ENCODE measurements at places on chromosomes 16 and 17.

DNA sequence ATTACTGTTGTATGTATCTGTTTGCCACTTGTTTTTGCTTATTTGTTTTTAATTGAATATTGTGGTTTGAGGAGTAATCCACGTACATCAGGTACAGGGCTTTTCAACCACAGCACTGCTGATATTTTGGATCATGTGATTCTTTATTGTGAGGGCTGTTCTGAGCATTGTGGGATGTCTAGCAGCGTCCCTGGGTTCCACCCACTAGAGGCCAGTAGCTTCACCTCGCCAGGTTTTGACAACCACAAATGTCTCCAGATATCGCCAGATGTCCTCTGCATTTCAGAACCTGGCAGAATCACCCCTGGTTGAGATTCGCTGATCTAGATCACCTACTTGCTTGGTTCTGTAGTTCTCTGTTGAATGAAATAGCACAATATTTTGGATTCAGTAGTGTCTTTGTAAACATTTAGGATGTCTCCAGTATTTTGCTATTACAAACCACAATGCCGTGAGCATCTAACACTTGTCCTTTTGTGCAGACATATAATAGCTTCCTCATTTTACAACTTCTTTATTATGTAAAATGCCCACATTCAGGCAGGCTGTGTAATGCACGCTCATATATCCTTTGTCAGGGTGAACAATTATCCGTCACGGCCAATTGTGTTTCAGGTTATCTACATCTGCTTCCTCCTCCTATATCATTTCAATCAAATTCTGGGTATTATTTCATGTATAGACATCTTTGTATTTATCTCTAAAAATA is 380.3 kb downstream of the SNX29 start:
- no peak for DNase-seq

- DNase-seq, result no peak
These were observed 789.9 kb upstream of the KIF2B start for GRCh38 chr17:53032861-53033271.

DNA sequence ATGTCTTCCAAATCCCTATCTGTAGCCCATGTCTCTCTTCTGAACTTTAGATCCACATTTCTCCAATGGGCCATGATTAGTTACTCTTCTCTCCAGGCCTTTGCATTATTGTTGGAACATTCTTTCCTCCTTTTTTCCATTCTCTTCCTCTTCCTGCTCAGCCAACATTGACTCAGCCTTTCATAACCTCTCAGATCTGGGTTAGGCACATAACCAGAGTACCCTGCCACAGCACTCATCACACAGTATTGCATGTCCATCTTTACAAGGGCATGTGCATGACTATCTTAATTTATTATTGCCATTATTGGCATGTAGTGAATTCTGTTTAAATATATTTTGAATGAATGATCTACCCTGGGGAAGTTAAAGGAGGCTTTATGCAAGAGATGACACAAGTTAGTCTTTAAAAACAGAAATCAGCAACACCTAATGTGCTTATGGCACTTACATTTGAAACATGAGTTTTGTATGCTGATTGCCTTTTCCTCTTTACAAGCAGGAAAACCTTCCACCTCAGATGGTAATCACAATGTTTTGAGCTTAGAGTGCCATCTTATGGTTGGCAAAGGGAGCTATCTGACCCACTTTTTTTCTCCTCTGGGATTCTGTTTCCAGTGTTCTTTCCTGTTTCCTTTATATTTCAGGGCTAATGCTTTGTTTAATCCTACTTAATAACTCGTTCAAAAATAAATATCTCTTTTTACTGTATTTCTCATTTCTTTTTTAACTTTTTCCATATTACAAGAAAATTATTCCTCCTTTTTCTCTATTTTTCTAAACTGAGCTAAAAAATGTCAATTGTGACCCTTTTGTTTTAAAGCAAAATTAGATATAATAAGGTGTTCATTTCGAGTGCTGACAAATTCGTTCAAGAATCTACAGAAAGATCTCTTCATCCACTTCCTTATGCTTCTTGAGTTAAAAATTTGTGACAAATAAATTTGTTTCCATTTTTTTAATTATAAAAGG is 151.0 kb upstream of the RBL2 start:
- DNase-seq, result no peak

- DNase-seq, result no peak
These were observed 624.3 kb downstream of the MAF start for GRCh38 chr16:78976212-78976611.

DNA sequence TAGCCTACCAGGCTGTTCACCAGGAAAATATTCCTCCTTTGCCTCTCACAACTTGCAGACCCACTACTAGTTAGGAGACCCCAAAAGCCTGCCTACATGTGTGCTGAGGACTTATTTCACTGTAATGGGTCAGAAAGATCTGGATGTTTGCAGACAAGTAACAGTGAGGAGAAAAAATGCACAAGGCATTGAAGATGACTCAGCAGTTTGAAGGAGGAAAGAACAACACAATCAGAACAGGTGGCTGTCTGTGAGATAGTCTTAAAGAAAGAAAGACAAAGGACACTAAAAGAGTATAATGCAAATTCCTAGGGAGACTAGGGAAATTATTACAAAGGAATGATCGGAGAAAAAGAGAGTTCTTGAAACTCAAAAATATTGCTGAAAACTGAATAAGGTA is 69.0 kb downstream of the ANKFN1 start:
- no peak for DNase-seq

DNA sequence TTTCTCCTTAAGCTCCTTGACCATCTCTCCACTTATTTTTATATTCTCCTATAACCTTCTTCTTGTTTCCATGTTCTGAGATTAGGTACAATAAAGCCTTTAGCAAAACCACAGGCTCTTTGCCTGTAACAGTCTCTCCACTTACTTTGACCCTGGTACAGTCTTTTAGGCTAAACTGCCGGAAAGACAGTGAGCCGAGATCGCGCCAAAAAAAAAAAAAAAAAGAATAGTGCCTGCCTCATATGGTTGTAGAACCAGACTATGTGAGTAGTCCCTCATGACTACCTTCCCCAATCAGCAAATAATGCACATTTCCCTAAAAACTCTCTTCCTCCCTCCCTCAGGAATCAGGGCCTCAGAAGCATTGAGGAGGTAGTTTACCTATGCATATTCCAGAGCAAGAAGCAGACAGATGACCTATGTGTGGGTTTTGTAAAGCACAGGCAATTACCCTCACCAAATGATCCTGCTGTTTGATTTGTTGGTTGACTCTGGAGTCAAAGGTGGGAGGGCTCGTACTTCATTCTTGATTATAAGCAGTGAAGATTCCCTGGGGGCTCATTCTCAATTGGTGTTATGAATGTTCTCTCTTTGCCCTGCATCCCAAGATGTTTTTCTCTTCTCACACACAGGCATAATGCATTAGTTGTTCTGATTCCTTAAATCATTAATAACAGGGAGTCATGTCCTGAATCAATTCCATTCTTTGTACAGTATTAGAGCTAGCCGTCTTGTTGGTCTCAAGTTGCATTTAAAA is 8.9 kb upstream of the NME1 start:
- no peak for DNase-seq

DNA sequence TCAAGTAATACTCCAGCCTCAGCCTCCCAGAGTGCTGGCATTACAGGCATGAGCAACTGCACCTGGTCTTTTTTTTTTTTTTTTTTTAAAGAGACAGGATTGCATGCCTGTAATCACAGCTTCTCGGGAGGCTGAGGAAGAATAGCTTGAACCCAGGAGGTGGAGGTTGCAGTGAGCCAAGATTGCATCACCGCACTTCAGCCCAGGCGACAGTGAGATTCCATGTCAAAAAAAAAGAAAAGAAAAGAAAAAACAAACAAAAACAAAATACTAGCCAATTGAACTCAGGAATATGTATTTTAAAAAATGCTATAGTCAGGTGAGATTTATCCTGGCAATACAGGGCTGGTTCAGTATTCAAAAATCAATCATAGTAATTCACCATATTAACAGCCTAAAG is 117.7 kb upstream of the TMEM97 start:
- DNase-seq, result no peak

DNA sequence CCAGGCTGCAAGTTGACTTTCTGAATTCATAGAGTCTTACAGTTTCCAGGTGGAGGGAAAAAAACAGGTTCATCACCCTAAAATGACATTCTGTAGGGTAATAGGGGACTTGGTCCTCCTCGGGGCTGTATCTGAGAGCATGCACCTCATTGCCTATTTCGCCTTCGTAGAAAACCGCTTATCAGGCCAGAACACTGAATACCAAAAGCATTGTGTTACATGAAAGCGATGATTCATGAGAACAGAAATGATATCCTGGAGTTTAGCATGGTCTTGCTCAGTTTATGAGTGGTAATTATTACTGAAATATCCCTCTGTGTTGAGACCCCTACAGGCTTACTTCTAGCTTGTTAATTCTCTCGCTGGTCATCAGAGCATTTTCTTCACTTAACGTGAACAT is 61.4 kb upstream of the ARHGAP44 start:
- no peak for DNase-seq

- DNase-seq, result no peak
These were observed 90.3 kb downstream of the USP32 start for GRCh38 chr17:60301649-60302048.

GRCh38 chr16:23959752-23960072 is 123.9 kb downstream of the PRKCB start:
- no peak for DNase-seq

GRCh38 chr16:606656-607307 is 16.9 kb downstream of the RAB40C start:
- no peak for DNase-seq

DNA sequence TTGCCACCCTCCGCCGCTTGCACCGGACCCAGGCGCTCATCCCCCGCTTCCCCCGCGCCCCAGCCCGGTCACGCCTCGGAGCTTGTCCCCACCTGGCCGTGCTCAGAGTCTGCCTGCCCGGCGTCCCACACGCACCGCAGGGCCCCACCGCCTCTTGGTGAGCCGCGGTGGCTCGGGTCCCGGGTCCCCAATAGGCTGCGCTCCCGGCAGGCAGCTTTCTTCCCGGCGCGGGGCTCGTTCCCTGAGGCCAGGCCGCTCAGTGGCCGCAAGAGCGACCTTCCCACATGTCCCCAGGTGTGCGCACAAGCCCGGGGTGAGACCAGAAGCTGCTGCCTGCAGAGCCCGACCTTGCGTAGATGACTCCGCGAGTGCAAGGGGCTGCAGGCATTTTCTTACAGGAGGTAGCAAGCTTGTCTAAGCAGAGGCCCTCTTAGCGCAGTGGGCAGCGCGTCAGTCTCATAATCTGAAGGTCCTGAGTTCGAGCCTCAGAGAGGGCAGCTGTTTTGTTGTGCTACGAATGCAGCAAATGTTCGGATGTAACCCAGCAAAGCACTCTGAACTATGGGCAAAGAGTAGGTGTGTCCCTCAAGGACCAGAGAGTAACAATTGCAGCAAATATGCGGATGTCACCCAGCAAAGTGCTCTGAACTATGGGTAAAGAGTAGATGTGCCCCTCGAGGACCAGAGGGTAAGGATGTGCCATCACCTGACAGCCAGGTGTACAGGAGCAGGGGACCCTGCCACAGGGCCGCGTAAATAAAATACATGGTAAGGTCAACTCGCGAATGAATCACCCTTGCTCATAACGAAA is 15.6 kb downstream of the TLE7 start:
- no peak for DNase-seq

DNA sequence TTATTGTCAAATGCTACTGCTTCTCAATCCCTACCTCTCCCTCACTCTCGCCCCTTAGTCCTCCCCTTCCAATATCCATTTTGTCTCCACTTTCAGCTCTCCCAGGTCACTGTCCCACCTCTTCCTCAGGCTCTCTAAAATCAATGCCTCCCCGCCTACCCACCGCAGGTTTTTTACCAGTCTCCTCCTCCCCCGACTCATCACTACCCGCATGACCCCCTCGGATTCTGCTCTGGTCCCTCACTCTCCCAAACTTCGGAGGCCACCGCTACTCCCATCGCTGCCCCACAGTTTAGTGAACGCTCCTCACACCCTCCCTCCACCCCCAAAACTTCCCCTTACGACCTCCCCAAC is 513 bp downstream of the CRLF3 start:
- DNase-seq, result no peak

DNA sequence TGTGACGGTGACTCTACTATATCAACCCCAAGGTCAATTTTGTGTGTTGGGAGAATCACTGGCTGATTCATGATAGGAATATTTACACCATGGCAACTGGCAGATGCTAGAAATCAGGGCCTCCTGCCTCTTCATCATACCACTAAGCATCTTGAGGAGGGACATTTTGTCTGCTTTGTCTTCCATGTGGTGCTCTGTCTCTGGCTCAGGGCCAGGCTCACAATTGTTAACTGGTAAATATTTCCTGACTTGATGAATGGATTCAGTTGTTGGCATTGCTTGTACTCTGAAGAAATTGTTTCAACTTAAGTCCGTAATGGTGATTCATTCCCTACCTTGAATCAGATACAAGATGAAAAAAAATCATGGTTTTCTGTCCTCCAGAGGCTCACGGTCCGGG is 292.7 kb downstream of the HAPSTR1 start:
- DNase-seq, result no peak

- DNase-seq, result no peak
These were observed 863 bp downstream of the CASKIN1 start for GRCh38 chr16:2195322-2196161.

GRCh38 chr16:49859125-49859811 is 3.4 kb upstream of the ZNF423 start:
- no peak for DNase-seq

DNA sequence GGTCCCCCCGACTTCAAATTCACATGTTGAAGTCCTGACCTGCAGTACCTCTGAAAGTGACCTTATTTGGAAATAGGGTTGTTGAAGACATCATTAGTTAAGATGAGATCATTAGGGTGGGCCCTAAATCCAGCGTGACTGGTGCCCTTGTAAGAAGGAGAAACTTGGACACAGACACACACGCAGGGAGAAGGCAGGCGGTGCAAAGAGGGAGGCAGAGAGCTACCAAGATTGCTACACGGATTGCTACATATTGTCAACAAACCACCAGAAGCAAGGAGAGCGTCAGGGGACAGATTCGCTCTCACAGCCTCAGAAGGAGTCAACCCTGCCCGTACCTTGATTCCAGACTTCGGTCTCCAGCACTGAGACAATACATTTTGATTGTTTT is 6.8 kb upstream of the WBP2 start:
- DNase-seq, result no peak

- no peak for DNase-seq
These were observed 18.6 kb upstream of the PITPNM3 start for GRCh38 chr17:6574687-6575595.

DNA sequence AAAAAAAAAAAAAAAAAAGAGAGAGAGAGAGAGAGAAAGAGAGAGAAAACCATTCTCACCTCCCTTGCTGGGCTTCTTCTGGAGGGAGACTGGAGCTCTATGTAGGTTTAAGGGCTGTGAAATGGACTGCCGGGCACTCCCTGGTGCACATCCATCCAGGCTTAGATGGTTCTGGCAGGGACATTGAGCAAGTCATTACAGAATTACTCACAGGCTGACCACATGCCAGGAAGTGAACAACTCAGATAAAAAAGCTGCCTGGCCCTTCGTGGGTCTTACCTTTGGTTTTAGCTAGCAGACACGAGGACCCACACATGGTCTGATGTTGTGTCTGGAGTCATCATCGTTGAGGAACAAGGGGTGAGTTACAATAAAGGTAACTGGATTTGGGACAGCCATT is 847.4 kb upstream of the EEF2KMT start:
- no peak for DNase-seq

DNA sequence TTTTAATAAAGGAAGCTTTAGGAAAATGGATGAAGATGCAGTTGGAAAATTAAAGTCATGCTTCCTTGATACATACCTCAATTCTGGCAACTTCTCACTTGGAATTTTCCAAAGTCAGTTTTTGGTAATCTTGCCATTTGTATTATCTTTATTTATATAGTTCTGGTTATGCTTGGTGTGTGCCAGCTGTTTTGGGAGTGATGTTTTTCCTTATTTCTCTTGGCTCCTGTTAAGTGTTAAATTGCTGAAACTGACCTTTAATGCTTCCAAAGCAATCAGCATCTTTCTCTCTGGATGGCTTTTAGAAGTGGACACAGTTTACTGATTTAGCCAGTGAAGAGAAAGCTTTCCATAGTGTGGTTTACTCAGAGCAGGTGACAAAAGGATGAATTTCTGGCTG is 70.1 kb upstream of the HAS3 start:
- no peak for DNase-seq
